ENCODE measurements at places on chromosomes 11 and 22.
A peak's percentile ranks its signal among the peaks of the same experiment; 100 is the strongest.

GRCh38 chr22:17117890-17118289 is 3.3 kb downstream of the TMEM121B start:
- no peak for DNase-seq

- DNase-seq, result no peak
Observed at GRCh38 chr11:66986178-66986545, 11.1 kb downstream of the C11orf86 start.

GRCh38 chr22:50684986-50685385 is 12.4 kb downstream of the SHANK3 start:
- no peak for DNase-seq

DNA sequence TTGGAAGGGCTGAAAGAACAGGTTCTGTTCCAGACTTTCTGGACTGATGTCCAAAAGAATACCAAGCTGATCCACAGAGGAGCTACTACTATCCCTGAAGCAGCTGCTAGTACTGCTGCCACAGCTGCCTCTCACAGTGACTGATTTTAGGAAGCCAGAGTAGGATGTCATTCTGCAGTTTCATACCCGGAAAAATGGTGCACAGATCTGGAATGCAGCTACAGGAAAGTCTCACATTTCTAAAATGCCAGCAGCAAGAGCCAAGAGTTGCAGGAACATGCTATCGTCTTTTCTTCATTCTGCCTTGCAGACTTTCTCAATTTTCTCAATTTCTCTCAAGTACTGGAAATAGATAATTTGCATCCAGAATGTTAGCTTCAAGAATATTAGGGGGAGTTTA is 19.4 kb upstream of the CCDC179 start:
- no peak for DNase-seq

DNA sequence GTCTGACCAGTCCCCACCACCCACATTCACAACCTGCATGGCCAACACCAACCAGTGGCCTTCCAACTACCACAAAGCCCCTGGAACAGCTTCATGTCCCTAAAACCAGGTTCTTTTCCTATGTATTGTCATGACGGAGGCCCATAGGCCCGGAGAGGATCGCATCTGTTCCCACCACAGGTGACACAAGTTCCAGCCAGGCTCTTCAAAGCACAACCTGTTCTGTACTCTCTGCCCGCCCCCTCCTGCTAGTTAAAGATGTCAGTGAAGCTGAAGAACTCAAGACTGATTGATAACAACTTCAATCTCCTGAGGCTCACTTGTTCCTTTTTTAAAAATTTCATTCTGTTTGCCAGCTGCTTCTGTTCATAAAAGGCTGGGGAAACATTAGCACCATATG is 121.1 kb upstream of the GUCY1A2 start:
- no peak for DNase-seq

GRCh38 chr11:73372375-73372993 is 3.7 kb upstream of the RELT start:
- DNase-seq, result no peak

DNA sequence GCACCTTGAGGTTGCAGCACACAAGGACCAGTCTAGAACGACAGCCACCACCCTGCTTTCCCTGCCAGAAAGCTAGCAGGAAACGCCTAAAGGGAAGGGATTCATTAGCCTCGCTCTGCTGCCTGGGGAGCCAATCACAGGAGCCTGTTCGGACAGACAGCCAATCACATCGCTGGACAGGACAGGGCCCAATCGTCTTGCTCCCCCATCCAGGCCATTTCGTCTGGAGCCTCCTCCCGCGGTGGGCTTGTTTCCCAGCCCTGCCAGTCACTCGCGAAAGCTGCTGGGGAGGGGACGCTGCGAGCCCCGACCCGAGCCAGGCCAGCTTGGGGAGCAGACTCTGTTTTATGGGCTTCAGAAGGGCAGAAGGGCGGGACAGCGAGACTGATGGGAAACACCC is 79.8 kb upstream of the NCAM1 start:
- peak; percentile 71 for DNase-seq
